ENCODE measurements at places on chromosomes 12 and 14. TPM values are rescaled to one million over a fixed set of nuclear protein-coding genes. Genes with fewer than 3 reads are reported as not detected.

DNA sequence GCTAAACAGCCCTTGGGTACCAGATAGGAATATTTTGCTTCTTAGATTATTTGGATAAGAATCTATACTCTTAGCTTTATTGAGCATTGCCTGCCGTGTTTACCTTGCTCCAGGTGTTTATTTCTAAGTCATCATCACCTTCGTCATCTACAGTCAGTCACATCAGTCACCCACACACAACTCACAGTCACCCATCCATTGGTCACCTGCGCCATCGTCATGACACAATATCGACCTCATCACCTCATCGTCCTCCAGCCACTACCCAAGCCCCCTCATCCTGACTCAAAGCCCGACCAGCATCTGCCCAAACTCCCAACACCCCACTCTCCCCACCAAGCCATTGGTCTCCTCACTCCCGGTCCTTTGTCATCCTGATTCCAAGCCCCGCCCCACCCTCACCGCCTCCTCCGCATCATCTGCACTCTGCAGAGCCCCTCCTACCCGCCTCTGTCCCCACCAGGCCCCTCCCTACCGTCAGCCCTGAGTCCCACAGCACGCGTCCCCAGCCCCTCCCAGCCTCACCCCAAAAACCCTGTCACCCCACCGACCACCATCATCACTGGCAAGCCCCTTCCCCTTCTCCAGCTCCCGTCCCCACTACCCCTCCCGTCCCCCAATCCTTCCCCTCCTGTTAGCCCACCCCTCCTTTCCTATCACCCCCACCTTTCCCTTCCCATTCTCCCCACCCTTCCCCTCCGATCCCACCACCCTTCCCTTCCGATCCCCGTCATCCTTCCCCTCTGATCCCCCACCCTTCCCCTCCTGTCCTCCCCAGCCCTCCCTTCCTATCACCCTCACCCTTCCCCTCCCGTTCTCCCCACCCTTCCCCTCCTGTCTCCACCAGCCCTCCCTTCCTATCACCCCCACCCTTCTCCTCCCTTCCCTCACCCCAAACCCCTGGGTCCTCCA lies 9.8 kb downstream of the DLK1 start:
- no peak for DNase-seq

GRCh38 chr12:92185052-92185451 lies 39.4 kb upstream of the BTG1 start:
- DNase-seq = no peak

DNA sequence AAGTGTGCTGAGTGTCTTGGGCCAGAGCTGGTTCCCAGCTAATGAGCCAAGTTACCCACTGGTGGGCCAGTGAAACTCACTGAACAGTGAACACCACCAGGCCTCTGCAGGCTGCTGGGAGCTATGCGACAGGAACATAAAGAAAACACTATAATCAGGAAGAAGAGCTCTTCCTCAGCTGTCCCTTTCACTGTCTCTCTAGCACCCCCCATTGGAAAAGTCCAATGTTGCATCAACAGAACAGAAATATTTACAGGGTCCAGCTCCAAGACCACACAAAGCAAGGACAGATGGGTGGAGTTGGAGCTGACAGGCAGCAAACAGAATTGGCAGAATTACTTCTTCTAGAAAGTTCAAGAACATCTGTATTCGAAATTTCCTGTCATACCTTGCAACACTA lies 903.6 kb upstream of the TMEM132C start:
- no peak for DNase-seq

- DNase-seq = peak; percentile 79
Observed at GRCh38 chr14:76953311-76953945, 75.1 kb downstream of the IRF2BPL start.

GRCh38 chr12:131034631-131035244 lies 81.0 kb downstream of the ADGRD1 start:
- DNase-seq = no peak

- DNase-seq = no peak
Observed at GRCh38 chr12:6302621-6303020, 7.9 kb upstream of the PLEKHG6 start.

- DNase-seq = no peak
Observed at GRCh38 chr12:78697817-78698415, 166.7 kb upstream of the SYT1 start.

DNA sequence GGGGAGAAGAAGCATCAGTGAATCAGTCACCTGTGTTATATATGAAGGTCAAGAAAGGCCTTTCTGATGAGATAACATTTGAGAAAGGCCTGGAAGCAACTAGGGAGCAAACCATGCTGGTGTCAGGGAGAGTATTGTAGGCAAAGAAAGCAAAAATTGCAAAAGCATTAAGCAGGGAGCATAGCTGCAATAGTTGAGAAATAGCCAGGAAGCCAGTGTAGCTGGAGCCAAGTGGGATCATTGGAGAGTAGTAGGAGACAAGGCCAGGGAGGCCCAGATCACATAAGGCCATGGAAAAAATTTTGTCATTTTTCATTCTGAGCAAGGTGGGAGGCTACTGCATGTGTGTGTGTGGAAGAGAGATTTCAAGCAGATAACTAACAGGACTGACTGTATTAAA lies 18.8 kb upstream of the MAGOHB start:
- peak; percentile 37 for DNase-seq

GRCh38 chr14:52313903-52314594 lies at the start of gene PTGER2:
PTGER2 (plus strand) TSS chr14:52314312; CDS start chr14:52314549, 237 bp downstream.
- DNase-seq = peak; percentile 89

GRCh38 chr12:71312768-71313403 lies 126.7 kb upstream of the LGR5 start:
- peak; percentile 64 for DNase-seq

GRCh38 chr12:102120886-102121285 lies 903 bp downstream of the PARPBP start:
- DNase-seq = peak; percentile 17

GRCh38 chr14:55733599-55733998 lies 153.6 kb downstream of the KTN1 start:
- no peak for DNase-seq

DNA sequence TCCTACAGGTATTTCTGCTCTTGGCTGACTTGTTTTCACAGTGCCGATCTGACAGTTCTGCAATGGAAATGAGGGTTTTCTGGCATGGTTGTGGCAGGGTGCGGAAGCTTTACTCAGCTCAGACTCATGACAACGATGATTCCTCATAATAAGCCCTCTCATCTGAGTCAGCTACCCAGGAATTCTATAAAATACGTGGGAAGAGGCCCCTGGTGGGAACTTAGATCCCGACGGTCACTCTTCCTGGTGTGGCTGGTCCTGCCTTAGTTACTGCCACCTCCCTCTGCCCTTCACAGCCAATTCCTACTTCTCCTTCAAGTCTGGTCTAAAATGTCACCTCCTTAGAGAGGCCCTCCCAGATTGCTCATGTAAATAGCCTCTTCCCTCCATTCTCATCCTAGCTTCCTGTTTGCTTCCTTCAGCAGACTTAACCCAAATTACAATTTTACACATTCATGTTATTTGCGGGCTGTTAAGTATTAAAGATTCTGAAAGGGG lies 104.2 kb upstream of the MAP1LC3B2 start:
- peak; percentile 89 for DNase-seq

DNA sequence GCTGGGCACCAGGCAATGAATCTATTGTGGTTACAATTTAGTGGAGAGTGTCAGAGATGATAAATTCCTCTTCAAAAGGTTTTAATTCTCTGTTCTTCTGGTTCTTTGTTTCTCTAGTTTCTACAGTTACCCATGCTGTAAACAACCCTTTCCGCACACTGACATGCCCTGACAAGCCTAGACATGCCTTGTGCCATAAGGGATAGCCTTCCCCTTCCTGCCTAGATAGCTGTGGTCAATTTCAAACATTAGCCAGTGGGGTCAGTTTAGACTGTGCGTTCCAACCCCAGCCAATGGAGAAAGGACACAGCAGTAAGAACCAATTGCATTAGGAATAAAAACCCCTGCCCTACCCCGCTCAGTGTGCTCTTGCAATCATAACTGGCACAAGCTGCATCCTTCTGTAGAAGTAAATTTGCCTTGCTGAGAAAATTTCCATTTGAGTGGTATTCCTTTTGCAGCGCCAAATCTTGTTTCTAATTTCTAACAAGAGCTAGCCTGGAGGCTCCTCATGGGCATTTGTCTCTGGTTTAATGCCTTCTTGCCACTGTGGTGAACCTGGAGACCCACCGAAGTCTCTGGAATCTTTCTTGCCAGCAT lies 6.4 kb downstream of the EDDM3A start:
- no peak for DNase-seq

DNA sequence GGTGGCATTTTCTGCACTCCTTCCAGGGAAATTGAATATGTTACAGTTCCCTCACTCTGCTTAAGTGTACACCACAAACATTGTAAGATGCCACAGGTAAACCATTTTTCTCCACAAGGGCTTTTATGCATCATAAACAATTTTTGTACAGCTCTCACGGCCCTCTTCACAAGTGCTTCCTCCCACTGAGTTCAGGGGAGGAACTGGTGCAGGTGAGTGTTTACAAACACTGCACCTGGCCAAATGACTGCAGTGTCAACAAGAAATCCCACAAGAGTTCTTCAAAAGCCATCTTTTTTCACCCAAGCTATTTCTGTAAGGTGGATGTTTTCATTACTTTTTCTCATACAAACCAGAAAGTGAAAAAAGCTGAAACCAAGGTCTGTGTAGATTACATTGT lies 973.2 kb downstream of the AACS start:
- DNase-seq = no peak

GRCh38 chr12:70244409-70244808 lies 1.2 kb downstream of the CNOT2 start:
- no peak for DNase-seq

DNA sequence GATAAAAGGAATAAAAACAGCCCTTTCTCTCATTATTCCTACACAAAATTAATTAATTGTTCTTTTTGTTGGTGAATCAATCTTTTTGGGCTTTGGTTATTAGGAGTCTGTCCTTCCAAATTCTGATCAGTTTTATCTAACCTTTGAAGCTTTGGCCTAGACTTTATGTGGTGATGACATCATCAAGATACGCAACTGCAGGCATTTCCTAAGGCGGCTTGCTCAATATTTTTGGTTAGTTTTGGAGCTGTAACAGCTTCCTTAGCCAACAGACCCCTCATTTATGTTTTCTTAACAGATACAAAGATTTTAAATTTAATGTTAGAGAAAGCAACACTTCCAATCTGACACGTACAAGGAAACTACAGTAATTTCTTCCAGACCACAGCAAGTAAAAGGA lies 87.8 kb upstream of the PDE3A start:
- peak; percentile 74 for DNase-seq

- DNase-seq = no peak
Observed at GRCh38 chr12:105995961-105996431, 142.8 kb downstream of the NUAK1 start.

DNA sequence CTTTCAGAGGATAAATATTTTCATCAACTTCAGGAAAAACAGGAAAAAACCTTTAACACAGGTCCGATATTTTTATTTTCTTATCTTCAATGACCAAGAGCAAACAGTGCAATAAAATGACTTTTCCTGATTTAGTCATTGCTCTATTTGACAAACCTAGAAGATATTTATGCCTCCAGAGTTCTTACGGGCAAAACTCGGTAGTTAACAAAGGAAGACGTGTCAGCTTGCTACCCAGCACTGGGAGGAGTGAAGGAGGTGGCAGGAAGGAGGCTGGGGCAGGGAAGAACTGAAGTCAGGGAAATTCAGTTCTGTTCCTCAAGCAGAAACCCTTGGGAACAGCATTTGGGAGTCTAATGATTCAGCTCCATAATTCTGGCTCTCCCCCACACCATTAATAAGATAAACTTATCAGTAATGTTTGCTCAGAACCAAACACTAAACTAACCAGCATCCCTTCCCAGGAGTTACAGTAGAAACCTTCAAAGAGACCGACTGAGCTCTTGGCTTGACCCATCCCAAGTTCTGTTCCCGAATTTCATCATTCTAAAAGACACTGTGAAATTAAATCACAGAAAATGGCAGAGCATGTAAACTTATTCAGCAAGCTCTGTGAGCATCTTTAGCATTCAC lies 163.3 kb downstream of the APAF1 start:
- DNase-seq = no peak

GRCh38 chr12:96036765-96037455 lies 1.5 kb upstream of the LTA4H start:
- DNase-seq = no peak

GRCh38 chr14:98062083-98062482 lies 1209.9 kb downstream of the BCL11B start:
- DNase-seq = no peak

DNA sequence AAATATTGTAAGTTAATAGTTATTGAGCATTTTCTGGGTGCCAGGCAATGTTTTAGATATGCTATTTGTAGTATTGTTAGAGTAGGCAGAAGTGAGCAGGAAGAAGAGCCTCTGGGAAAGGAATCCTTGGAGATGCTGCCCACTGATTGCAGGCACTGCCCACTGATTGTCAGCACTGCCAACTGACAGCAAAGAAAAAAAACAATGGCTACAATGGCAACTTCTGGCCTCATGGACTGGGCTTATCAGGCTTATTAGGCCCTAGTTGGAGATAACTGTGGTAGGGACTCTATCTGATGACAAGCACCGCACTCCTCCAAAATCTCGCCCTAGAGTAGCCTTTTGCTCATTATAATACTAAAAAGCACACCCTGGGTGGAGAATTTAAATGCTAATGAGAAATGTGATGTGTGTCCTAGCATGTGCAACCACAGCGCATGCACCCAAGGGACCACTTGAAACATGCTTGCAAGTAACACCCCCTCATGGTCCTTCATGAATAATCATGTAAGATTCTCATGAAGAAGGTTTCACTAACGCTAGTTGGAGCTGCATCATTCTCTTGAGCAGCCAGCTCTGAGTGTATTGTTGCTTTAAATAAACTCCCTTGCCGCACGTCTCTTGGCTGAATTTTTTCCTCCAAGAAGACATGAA lies 103.5 kb upstream of the PPP4R3A start:
- DNase-seq = no peak

DNA sequence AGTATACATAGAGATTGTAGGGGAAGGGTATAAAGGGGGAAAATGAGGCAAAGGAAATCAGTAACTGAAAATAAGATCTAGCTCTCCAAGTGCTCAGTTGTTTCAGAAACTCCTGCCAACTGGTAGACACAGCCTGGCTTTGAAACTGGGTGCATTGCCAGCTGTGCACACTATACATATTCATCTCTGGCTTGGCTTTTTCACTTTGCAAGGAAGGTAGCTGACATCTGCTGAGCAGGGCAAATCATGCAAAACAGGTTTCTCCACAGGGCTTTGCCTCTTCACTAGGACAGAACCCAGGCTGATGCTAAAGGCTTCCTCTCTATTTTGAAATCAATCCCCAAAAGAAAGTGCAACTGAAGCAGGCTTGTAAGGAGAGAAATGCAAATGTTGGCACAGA lies 101.5 kb downstream of the HELB start:
- DNase-seq = no peak

The DPY19L2 gene
- 2.3 TPM for total RNA-seq

The TMEM179 gene
- not detected for total RNA-seq

The ZNF268 gene
- 22.9 TPM for total RNA-seq

The CCDC175 gene
- total RNA-seq = not detected

The CRIP1 gene
- 28.4 TPM for total RNA-seq

The SPTLC2 gene
- 60.0 TPM for total RNA-seq

The KRT85 gene
- total RNA-seq = not detected

The VAMP1 gene
- 26.6 TPM for total RNA-seq

The SDR9C7 gene
- not detected for total RNA-seq

The RND1 gene
- not detected for total RNA-seq

The MAP3K9 gene
- 0.33 TPM for total RNA-seq

The SIRT4 gene
- total RNA-seq = 3.6 TPM

The NUP107 gene
- 51.8 TPM for total RNA-seq
